Fibroblast of pulmonary artery (primary cell): ENCODE measurements at places on chromosomes 12 and 14.
A peak's percentile ranks its signal among the peaks of the same experiment; 100 is the strongest.

DNA sequence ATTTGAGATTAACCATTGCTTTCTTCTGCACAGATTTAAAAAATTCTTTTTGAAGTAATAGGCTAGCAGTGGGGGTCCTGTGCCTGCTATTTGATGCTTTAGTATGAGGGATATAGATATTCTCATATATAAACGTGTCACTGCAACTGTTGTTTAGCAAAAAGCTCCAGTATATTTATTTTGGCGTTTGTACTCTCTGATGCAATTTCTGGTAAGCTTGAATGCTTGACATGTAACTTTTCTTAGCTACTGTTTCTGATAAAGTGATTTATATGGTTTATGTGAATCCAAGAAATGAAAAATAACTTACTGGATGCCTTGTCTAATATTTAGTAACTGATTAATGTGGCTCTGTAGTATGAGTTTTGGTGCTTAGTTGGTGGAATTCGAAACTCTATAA, 77.1 kb downstream of the TTLL5 start:
- DNase-seq: peak; percentile 50

GRCh38 chr12:28851781-28852180, 297.3 kb upstream of the FAR2 start:
- no peak for DNase-seq

GRCh38 chr12:4356041-4356327, 23.5 kb downstream of the FGF23 start:
- DNase-seq: peak; percentile 32

- no peak for DNase-seq
Observed at GRCh38 chr14:50667684-50667995, 466 bp downstream of the SAV1 start.

DNA sequence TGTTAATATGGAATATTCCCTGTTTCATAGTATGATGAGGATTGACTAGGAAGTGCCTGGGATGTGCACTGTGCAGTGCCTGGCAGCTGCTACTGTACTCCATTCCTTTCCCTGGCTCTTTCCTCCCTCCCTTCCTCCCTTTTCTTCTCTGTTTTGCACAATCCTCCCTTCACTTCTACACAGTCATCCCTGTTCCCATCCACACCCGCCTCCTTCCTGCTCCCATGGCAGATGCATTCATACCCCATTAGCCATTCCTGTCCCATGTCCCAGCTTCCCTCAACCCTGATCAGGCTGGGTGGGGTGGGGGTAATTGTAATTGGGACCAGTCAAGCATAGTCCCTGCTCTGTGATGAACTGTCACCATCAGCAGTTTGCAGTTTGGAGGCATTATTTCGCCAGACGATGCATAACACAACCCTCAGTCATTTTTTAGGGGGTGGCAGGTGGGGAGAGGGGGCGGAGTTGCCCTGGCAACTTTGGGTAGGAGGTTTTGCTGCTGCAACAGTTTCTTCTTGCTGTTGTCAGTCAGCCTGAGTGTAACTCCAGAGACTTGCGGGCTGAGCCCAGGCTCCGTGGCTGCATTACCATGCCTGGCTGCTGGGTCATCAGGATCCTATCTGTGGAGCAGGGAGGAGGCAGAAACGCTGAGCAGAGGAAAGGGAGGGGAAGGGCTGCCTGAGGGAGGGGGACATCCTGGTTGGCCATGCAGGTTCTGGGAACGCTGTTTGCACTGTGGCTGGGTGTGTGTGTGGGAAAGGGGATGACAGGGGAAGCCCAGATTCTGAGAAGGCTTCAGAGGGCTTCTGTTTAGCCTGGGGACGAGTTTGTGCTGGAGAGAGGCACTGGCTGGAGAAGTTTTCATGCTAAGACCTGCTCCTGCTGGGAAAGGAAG, 4.1 kb upstream of the KRT84 start:
- DNase-seq: peak; percentile 21

DNA sequence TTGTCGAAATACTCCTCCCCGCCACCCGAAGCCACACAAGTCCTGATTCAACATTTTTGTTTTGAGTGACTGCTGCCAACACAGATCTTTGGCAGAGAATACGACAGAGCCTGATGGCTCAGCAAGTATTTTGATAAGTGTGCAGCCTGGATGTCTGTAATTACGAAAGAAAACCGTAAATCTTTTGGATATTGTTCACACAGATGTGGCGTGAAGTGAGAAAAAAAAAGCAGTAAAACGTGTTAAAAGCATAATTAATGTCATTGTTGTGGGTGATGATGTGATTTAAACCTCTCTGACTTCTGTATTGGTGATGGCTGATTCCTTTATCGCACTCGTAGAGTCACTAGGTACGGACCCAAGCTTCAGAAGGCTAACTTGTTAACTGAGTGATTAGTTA, 98.7 kb downstream of the PHETA1 start:
- no peak for DNase-seq

- DNase-seq: peak; percentile 53
Observed at GRCh38 chr12:19530637-19531023, 91.3 kb downstream of the AEBP2 start.

GRCh38 chr14:48744202-48744601, 842.0 kb downstream of the RPS29 start:
- no peak for DNase-seq

DNA sequence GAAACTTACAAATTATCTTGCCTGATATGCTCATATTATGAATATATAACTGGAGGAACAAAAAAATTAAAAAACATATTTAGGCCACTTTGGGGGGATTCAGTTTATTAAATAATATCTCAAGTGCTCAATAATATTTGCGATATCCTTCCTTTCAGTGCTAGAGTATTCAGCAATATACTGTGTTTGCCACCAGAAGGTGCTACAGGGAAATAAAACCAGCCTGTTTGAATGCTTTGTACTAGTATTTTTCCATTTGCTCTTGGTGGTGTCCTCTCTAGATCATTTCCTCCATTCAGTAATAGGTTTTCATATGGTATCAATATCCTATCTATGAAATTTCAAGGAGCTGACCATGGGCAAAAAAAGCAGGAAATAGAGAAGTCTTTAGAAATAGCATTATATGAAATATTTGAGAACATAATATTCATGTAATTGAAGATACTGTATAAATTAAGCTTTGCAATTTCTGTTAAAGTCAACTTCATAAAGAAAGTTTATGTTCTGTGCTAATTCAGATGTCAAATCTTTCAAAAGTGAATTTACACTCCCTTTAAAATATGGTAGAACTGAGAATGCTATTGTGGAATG, 106.2 kb upstream of the NAV3 start:
- DNase-seq: peak; percentile 75

DNA sequence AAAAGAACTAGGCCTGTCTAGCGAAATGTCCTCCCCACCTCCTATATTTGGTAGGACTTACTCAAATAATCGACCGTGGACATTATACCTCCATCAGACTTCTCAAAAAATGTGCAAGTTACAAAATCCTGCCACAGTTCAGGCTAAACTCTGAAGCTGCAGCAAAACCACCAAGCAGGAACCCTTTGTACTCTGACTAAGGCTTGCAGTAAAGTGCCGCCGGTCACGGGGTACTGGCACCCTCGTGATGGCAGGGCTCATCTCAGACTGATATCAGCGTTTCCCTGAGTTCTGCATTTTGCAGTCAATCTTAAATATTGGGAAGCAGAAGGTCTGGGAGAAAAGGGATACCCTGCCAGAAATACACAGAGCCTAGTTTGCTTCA, 17.1 kb downstream of the SLC11A2 start:
- DNase-seq: peak; percentile 22

GRCh38 chr14:91870001-91870400, 2.7 kb upstream of the TC2N start:
- no peak for DNase-seq
